Fibroblast of skin of back (primary cell): ENCODE measurements at places on chromosomes 7 and 10.

- peak; percentile 56 for DNase-seq
These were observed 2.3 kb downstream of the STX1A start for GRCh38 chr7:73717025-73717807.

GRCh38 chr7:17105701-17106100 is 192.8 kb upstream of the AHR start:
- peak; percentile 28 for DNase-seq

DNA sequence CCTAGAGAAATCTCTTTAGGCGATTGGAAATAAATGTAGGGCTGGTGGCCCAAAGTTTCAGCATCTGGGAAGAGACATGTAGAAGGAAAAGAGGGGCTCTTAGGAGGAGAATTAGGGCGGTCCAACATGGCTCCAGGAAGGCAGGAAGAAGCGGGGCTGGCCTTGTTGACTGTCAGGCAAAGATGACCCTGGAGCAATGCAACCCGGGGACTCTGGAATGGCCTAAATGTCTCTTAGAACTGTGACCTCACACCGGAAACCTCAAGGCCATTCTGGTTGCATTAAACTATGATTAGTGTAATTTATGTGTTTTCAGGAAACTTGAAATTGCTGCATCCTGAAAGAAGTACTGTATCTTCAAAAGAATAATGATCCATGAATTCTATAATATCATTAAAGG is 66.8 kb downstream of the NRP1 start:
- DNase-seq, result no peak

- DNase-seq, result peak; percentile 24
These were observed 29.7 kb downstream of the PARP12 start for GRCh38 chr7:140033036-140033435.

- DNase-seq, result no peak
These were observed 6.2 kb upstream of the OGDHL start for GRCh38 chr10:49768329-49768728.

DNA sequence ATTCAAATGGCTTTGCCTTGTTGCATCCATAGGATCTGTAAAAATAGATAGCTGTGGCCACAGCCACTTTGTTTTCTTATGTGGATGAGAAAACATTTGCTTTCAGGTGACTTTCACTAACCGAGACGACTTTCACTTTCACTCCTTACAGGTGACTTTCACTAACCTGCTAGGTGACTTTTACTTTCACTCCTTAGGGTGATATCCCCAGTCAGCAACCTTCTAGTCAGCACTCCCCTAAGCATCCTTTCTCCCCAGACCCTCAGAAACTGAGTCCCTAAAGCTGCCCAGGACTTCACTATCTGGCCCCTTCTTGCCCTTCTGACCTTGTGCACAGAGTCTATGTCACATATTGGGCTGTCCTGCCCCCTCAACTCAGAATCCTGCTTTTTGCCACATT is 177.5 kb downstream of the RELN start:
- no peak for DNase-seq

- no peak for DNase-seq
These were observed 24.7 kb downstream of the PNLIPRP3 start for GRCh38 chr10:116452338-116452720.

GRCh38 chr10:98396096-98397063 is 18.6 kb downstream of the PYROXD2 start:
- DNase-seq, result no peak

- DNase-seq, result peak; percentile 35
These were observed 105.4 kb upstream of the LAMB4 start for GRCh38 chr7:108235451-108236061.

DNA sequence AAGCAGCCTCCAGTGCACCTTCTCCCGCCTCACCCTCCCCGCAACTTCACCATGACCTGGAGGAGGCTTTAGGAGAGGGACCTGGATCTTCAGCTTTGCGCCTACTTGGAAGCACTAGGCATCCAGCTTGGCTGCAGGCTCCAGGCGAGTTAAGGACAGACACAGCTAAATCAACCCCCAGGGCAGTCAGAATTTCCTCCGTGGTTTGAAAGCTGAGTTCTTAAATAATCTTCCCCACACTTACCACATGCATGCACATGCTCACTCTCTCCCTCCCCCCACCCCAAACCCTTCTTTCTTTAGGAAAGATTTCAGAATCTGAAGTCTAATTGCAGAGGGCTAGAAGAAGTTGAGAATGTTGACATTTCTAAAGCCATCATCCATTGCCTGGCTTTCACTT is 36.7 kb upstream of the LRRC4 start:
- no peak for DNase-seq

DNA sequence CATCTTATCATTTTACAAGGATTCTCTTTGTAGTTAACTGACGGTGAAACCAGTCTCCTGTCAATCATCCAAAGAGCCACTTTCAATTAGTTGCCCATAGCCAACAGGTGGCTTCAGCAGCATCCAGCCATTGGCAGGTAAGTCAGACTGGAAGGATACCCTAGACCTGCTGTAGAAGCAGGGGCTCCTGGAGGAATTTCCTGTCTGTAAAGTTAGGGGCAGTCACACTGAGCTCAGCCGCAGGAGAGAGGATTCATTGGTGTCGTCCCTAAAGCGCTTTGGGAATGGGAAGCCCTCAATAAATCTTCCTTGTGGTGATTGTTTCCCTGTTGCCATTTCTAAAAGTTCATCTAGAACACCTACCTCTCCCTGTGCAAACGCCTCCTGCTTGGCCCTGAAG is 140.4 kb downstream of the CELF2 start:
- no peak for DNase-seq

- DNase-seq, result no peak
These were observed 519.4 kb downstream of the CNTNAP2 start for GRCh38 chr7:146636033-146636356.

GRCh38 chr7:79716329-79716728 is 262.9 kb upstream of the MAGI2 start:
- no peak for DNase-seq

- DNase-seq, result no peak
These were observed 261.7 kb downstream of the C7orf25 start for GRCh38 chr7:42650171-42650570.

DNA sequence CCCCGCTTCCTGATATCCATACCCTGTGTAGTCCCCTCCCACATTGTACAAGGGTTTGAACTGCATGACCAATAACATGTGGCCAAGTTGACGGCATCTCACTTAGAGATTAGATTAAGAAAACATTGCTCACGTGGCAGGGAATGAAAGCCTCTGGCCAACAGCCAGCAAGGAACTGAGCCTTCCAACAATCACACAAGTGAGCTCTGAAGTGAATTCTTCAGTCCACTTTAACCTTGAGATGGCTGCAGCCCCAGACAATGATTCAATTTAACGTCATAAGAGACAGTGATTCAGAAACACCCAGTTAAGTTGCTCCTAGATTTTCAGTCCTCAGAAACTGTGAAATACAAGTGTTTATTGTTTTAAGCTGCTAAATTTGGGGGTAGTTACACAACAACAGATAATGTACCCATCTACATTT is 165.9 kb upstream of the PLXNA4 start:
- DNase-seq, result peak; percentile 87

GRCh38 chr7:11605749-11606148 is 226.2 kb downstream of the THSD7A start:
- DNase-seq, result no peak

DNA sequence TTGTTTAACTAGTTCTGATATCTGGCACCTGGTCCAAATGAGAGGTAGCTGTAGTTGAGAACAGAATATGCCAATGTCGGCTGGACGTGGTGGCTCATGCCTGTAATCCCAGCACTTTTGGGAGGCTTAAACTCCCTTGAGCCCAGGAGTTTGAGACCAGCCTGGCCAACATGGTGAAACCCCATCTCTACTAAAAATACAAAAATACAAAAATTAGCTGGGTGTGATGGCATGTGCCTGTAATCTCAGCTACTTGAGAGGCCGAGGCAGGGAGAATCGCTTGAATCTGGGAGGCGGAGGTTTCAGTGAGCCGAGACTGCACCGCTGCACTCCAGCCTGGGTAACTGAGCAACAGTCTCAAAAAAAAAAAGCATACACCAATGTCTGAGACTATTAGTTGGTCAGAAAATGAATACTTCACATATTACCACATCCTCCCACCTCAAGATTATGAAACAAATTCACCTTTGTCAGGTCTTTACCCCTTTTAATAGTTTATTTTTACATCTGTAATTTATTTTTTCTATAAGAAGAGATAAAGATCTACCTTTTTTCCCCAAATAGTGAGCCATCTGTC is 38.8 kb downstream of the EPC1 start:
- no peak for DNase-seq

DNA sequence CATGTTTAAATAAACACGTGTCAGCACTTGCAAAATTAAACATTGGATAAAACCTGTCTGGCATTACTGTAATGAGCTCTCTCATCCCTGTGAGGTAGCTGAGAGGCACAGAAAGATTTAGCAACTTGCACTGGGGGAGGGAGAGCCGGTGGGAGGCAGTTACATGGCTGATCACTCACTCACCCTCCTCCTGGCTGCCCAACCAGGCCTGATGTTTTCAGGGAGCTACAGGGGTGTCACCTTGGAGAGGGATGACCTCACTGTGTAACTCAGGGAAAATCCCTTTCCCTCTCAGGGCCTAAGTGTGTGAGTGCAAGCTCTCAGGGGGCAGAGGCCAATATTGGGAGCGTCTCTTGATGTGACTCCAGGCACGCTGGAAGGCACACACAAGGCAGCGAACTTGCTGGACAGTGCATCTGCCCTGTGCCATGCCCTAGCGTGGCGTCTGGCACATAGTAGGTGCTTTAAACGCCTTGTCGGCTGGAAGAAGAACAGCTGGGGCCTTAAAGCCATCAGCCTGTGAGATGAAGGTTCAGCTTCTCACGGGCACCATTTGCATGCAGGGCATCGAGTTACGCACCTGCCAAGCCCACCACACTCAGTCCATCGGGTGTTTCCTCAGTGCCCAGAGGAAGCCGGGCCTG is 51.1 kb downstream of the ELFN1 start:
- no peak for DNase-seq

GRCh38 chr7:106061301-106061979 is 50.7 kb downstream of the SYPL1 start:
- no peak for DNase-seq

GRCh38 chr7:122463631-122464030 is 159.1 kb upstream of the FEZF1 start:
- no peak for DNase-seq

GRCh38 chr10:78964952-78965633 is 103.7 kb upstream of the ZMIZ1 start:
- DNase-seq, result peak; percentile 45

DNA sequence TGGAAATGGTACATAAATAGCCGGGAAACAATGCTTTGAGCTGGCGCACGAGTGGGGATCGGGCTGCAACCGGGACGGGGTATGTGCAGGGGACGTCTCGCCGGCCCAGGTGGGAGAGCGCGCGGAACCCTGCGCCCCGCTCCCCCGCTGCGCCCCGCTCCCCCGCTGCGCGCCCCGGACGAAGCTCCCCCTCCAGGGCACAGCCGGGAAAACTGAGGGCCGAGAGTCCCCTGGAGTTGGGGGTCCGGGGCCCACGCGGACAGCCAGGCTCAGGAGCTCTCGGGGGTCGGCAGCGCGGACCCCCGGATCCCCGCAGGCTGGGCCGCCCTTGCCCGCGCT is 514 bp downstream of the RADIL start:
- DNase-seq, result no peak

DNA sequence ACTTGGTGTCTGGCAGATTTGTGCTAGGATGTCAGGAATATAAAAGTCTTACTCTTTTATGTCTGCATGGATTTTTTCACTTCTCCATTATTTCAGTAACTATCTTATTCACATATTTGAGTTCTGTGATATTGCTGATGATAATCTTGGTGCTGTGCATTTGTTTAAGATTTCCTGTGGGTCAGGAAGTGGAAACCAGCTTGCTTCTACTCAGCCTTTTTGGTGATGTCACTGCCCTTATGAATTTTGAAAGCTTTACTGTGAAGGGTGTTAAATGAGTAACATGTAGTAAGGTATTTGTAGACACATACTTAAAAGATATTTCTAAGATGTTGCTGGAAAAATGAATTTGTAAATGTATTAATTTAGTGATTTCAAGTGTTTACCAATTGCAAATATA is 69.5 kb upstream of the VOPP1 start:
- DNase-seq, result no peak

GRCh38 chr10:130025326-130025725 is 61.3 kb upstream of the EBF3 start:
- DNase-seq, result no peak

DNA sequence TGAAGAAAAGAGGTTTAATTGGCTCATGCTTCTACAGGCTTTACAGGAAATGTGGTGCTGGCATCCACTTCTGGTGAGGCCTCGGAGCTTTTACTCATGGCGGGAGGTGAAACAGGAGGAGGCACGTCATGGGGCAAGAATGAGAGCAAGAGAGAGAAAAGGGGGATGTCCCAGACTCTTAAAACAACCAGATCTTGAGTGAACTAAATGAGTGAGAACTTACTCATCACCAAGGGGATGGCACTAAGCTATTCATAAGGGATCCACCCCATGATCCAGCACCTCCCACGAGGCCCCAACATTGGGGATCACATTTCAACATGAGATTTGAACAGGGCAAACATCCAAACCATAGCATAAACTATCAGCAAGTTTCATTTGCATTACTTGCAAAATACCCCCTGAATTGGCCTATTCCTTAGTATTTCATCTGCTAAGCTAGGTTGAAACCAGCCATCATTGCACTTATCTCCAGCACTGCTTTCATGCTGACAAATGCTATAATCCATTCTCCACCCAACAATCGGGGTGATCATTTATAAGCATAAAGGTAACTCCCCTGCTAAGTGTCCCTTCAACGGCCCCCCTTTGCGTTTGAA is 179.0 kb downstream of the NOC3L start:
- peak; percentile 99 for DNase-seq

DNA sequence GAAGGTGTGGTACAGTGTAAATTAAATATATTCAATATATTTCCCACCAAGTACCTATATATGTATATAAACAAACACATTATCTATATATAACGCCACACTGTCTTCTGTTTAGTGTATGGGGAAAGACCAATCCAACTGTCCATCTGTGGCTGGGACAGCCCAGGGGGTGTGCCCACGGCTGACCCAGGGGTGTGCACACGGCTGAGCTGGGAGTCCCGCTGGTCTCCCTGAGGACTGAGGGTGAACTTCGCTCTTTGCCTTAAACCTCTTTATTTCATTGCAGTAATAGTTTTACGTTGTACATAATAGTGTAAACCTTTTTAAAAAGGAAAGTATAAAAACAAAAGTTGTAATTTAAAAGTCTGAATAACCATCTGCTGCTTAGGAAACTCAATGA is 6.3 kb downstream of the EN2 start:
- DNase-seq, result no peak

DNA sequence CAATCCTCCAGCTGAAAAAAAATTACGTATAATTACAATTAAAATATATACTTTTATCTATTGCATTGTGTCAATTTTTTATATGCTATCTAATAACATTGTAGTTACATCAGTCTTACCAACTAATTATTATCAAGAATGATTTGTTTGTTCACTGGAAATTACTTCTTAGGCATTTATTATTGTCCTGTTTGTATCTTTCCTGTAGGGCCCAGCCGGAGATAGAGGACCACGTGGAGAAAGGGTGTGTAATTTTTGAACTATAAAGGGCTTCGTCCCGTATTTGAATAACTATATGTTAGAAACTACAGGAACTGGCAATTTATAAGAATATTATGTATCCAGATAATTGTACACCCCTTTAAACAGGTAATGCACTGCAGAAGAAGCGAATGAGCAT is 4.1 kb downstream of the COL1A2 start:
- DNase-seq, result no peak
